Fibroblast of pulmonary artery (primary cell): ENCODE measurements at places on chromosomes 3 and 15.

DNA sequence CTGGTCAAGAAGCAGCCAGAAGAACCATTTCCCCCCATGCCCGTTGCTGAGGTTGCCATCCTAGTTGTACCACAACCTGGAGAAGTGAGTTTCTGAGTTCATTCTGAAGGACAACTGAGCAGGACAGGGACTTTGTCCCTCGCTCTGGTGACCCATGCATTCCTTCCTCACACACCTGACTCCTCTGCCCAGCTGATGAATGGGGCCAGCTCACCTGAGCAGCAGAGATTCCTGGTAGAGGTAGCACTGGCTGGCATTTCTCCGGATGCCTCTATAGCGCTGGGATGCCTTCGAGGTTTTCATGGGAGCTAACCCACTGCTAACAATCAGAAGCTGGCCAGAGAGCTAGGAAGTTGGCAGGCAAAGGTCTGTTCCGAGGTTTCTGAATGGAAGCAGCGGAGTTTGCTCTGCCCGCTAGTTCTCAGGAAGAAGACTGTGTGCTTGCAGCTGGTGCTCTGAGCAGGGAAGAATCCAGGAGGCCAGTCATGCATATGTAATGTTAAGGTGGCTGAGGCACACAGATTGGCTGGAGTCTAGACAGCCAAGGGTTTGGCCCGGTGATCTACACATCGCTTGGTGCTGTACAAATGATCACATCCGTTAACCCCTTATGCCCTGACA, at the start of gene TMC3:
TMC3 (minus strand) TSS at position 439 of the 621 bp plus-strand sequence; CDS start at position 303, 136 bp downstream.
- DNase-seq = no peak

DNA sequence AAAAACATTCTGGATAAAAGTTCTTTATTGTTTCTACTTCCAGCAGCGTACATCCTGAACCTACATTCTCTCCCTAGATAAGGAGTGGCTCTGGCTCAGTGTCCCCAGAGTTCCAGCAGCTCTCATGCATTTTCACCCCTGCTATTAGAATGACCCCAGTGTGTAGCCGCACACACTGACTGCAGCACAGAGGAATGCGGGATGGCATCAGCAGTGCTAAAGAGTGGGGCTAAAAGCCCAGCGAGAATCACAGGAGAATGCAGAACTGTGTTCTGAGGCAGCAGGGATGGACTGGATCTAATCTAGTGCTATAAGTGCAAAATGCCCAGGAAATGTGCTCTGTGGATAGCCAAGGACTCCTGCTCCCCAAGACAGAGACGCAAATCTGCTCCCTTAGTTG, 66.4 kb upstream of the TJP1 start:
- DNase-seq = peak; percentile 60

- DNase-seq = no peak
Measured at GRCh38 chr3:24502690-24503089, 8.0 kb upstream of the THRB start.

DNA sequence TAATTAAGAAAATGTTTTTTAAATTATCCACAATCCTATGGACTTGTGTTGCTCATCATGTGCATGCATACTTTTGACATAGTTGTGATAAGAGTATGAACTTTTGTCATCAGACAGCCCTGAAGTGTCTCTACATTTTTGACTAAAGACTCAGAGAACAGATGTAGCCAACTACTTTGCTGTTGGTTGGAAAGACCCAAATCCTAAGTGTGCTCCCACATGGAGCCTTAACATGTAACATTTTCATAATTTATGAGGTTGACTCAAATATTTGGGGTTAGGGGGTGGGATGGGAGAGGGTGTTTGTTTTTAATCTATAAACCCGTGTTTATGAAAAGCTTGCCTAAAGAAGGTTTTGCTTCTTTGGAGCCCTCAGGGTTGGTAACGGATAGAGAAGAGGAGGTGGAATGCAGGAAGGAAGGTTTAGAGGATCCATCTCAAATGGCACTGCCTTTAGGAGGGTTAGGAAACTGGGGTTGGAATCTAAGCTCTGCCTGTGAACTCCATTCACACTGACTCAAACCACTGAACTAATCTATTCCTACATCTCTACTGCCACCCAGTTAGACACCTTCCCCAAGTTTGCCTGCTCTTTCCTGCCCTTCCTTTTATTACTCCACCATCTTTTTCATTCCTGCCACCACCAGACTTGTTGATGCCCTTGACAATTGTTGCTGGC, 3.7 kb downstream of the BOC start:
- DNase-seq = no peak

- no peak for DNase-seq
Measured at GRCh38 chr3:138377804-138378203, 29.4 kb downstream of the MRAS start.
